ENCODE measurements at places on chromosomes 5 and 9.
A peak's percentile ranks its signal among the peaks of the same experiment; 100 is the strongest.

DNA sequence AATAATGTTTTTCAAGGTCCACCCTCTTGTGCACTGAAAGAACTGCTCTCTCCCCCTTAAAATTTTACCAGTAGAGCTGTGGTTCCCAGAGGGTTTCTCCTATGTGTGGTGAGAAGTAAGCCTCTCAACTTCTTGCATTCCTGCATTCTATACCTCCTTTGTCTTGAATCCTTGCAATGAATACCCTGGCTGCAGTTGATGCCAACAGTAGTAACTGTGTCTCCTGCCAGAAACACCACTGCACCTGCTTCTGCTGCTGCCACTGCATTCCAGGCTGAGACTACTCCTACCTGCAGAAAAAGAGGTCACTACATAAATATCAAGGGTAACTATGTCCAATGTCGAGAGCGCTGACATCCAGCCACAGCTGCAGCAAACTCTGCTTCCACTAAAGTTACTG, 203.7 kb downstream of the TMEM167A start:
- no peak for DNase-seq
- H3K27me3 ChIP-seq: no peaks in the 10 kb centered on the region
- H3K27ac ChIP-seq: no peak overlapping the region
- no peaks in the 10 kb centered on the region for H3K36me3 ChIP-seq
- H3K4me3 ChIP-seq: no peak overlapping the region
- no peaks in the 10 kb centered on the region for H3K4me1 ChIP-seq

DNA sequence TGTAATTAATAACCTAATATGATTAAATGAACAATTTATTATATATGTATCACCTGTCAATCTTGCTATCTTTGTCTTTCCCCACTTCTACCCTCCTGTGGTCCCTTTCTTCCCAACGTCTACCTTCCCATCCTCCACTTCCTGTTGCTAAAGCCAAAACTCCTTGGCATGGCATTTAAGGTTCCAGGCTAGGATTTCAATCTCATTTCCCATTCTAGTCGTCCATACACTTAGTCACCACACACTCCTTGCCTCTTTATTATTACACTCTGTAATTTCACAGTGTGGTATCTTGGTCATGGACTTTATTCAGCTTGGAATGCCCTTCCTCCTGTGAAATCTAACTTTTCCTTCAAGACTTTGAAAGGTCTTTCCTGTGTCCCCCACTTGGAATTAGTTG, 115.3 kb downstream of the SEMA6A start:
- H3K4me3 ChIP-seq: no peak overlapping the region
- H3K27me3 ChIP-seq: no peaks in the 10 kb centered on the region
- no peaks in the 10 kb centered on the region for H3K36me3 ChIP-seq
- no peak for DNase-seq
- no peaks in the 10 kb centered on the region for H3K4me1 ChIP-seq

GRCh38 chr5:91418158-91418557, 35.0 kb upstream of the ARRDC3 start:
- H3K4me3 ChIP-seq: no peak overlapping the region
- no peaks in the 10 kb centered on the region for H3K4me1 ChIP-seq
- no peaks in the 10 kb centered on the region for H3K27me3 ChIP-seq

- peaks cover 35% of the 10 kb centered on the region for H3K4me1 ChIP-seq
- no peaks in the 10 kb centered on the region for H3K27me3 ChIP-seq
- H3K4me3 ChIP-seq: no peak overlapping the region
- DNase-seq: no peak
Measured at GRCh38 chr5:10733426-10733825, 27.6 kb downstream of the DAP start.

- no peaks in the 10 kb centered on the region for H3K27me3 ChIP-seq
- H3K27ac ChIP-seq: no peak overlapping the region
- no peaks in the 10 kb centered on the region for H3K4me1 ChIP-seq
Measured at GRCh38 chr9:71937898-71938297, 26.5 kb downstream of the C9orf85 start.

DNA sequence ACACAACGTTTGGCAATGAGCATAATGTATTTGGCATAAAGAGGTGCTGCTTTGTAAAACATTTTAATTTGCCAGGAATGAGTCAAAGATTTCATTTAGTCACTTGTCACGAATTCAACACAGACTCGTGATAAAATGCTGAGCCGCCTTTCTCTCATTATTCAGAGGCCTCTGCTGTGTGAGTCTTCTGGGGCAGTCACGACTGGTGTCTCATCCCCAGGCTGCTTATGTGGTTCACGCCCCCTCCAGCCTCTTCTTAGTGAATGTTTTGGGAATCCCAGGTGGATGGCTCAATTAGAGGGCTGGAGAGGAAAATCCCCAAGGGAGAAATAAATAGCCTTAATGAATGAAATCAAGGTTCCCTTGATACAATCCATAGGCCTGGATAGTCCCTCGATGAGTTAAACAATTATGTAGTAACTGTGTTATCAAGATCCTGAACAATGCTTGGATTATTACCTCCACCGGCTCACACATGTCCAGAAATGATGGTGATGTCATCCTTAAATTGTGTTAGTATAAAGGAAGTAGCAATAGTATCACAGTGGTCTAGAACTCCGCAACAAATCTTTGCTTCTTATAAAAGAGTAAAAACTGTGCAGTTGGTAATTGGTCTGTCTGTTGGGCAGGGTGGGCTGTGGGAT, 192.1 kb upstream of the ADAMTS16 start:
- no peak for DNase-seq
- H3K4me1 ChIP-seq: no peaks in the 10 kb centered on the region
- H3K4me3 ChIP-seq: no peak overlapping the region
- H3K27me3 ChIP-seq: no peaks in the 10 kb centered on the region
- no peak overlapping the region for H3K27ac ChIP-seq

DNA sequence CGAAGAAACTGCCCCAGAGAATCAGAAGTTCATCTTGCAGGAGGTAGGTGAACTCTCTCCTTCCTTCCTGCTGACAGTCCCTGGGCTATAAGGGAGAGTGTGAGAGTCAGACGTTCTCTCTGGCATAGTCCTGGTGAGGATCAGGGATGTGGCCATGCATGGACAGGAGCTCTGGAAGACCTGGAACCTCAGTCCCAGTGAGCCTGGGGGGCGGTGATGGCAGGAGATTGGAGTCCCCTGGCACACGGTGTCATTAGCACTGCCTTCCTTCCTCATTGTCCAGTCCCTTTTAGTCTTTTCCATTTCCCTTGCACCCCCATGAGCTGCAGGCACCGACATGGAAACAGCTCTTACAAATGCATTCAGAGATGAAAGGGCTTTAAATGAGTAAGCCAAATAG, 38.6 kb downstream of the GALNT12 start:
- no peak for DNase-seq
- no peak overlapping the region for H3K27ac ChIP-seq
- no peaks in the 10 kb centered on the region for H3K36me3 ChIP-seq
- H3K4me1 ChIP-seq: no peaks in the 10 kb centered on the region

DNA sequence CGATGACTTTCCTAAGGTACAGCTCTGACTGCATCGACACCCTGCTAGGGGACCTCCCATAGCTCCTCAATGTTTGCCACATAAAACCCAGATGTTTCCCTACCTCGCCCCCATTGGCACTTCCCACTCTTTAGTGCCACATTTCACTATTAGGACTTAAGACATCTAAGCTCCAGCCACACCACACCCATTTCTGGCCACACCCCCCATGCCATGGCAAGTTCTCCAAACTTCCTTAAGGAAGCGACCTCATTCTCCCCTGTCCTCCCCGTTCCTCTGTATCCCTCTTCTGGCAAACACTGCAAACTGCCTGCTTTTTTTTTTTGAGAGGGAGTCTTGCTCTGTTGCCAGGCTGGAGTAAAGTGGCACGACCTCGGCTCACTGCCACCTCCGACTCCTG, 62.9 kb downstream of the USP20 start:
- no peaks in the 10 kb centered on the region for H3K36me3 ChIP-seq
- H3K4me3 ChIP-seq: no peak overlapping the region
- H3K27ac ChIP-seq: no peak overlapping the region
- no peaks in the 10 kb centered on the region for H3K27me3 ChIP-seq
- DNase-seq: no peak

- H3K4me1 ChIP-seq: no peaks in the 10 kb centered on the region
- no peak for DNase-seq
- H3K27ac ChIP-seq: no peak overlapping the region
- no peaks in the 10 kb centered on the region for H3K36me3 ChIP-seq
- no peaks in the 10 kb centered on the region for H3K27me3 ChIP-seq
Measured at GRCh38 chr5:129367883-129368282, 92.2 kb upstream of the ADAMTS19 start.

GRCh38 chr5:177256296-177256695, 47.2 kb downstream of the RAB24 start:
- no peaks in the 10 kb centered on the region for H3K27me3 ChIP-seq
- peaks cover 7% of the 10 kb centered on the region for H3K36me3 ChIP-seq
- H3K27ac ChIP-seq: no peak overlapping the region
- no peak overlapping the region for H3K4me3 ChIP-seq
- no peak for DNase-seq

GRCh38 chr9:36140086-36141084, 3.9 kb downstream of the GLIPR2 start:
- H3K4me1 ChIP-seq: peaks cover 8% of the 10 kb centered on the region
- H3K27me3 ChIP-seq: no peaks in the 10 kb centered on the region
- no peaks in the 10 kb centered on the region for H3K36me3 ChIP-seq
- DNase-seq: no peak

DNA sequence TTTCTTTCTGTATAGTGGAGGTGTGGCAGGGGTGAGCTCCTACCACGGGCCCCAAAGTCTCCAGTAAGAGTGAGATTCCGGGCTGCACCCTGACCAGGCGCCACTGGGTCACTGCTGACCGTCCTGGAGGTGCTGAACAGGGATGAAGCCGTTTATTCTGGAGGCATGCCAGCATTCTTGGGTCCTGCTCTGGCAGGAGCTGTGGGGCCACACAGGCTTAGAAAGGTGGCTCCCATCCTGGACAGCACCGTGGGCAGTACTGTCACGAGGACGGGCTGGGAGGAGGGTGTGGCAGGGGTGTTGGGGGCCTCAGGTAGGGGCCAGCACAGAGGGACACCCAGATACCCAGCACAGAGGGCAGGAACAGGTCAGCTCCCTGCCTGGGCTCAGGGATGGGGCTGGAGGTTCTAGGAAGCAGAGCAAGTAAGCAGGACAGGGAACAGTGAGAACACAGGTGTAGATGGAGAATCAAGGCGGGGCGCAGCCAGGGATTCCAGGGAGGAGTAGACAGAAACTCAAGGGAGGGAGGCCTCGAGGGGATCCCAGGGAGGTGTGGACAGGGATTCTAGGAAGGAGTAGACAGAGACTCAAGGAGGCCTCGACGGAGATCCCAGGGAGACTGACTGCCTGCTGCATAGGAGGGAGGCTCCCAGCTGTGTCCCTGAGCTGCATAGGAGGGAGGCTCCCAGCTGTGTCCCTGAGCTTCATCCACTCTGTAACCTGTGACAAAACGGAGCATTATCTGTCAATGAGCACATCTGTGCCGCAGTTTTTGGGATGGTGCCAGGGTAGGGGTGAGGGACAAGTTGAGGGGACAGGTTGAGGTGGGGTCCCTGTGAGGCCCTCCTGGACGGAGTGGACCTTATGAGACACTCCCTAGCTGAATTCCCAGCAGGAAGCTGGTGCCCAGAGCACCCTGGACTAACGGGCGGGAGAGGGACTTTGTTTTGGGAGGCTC, 1.1 kb upstream of the PLEKHG4B start:
- H3K4me1 ChIP-seq: no peaks in the 10 kb centered on the region
- no peak overlapping the region for H3K27ac ChIP-seq
- no peak for DNase-seq
- H3K4me3 ChIP-seq: no peak overlapping the region
- H3K36me3 ChIP-seq: no peaks in the 10 kb centered on the region

DNA sequence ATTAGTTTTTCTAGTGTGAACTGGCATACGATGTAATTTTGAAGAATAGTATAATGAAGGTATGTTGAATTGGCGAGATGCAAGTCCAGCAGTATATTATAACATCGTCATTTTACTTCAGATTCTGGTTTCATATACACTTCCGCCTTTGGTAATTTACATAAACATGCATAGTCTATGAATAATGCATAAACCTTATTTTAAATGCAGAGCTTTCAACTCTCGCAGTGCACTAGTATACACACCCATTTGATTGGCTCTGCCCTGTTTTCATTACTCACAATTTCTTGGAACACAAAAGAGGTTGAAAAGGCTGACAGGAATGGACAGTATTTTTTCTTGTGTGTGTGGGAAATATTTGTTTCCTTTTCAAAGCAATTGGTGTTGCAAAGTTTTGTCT, 128.9 kb upstream of the CCNH start:
- no peaks in the 10 kb centered on the region for H3K4me1 ChIP-seq
- H3K27me3 ChIP-seq: peaks cover 5% of the 10 kb centered on the region
- no peaks in the 10 kb centered on the region for H3K36me3 ChIP-seq
- H3K27ac ChIP-seq: no peak overlapping the region

- H3K27me3 ChIP-seq: no peaks in the 10 kb centered on the region
- no peaks in the 10 kb centered on the region for H3K4me1 ChIP-seq
- DNase-seq: no peak
- no peak overlapping the region for H3K4me3 ChIP-seq
- no peak overlapping the region for H3K27ac ChIP-seq
Measured at GRCh38 chr5:38739011-38739704, 106.7 kb upstream of the OSMR start.

DNA sequence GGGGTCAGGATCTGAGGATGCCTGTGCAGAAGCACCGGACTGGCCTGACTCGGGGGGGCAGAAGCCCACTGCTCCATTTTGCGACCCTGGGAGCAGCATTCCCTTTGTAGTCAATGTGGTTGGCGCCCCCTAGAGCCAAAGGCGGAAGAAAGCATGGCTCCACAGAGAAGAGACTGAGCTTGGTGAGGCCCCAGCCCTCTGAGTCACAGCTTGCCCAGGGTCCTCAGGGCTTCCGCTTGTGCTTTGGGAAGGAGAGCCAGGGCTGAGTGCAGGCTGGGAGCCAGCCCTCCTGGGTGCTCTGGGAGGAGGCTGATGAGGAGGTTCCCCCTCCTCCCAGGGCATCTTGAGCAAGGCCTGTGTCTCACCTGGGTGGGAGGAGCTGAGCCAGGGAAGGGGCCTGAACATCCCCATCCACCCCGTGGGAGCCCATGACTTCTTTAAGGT, 5.5 kb upstream of the AQP3 start:
- H3K4me1 ChIP-seq: no peaks in the 10 kb centered on the region
- no peaks in the 10 kb centered on the region for H3K36me3 ChIP-seq
- peak; percentile 75 for DNase-seq
- H3K27me3 ChIP-seq: no peaks in the 10 kb centered on the region
- H3K27ac ChIP-seq: no peak overlapping the region

GRCh38 chr9:15116130-15116580, 190.9 kb downstream of the TTC39B start:
- no peaks in the 10 kb centered on the region for H3K36me3 ChIP-seq
- H3K4me1 ChIP-seq: no peaks in the 10 kb centered on the region
- H3K27me3 ChIP-seq: no peaks in the 10 kb centered on the region
- no peak overlapping the region for H3K27ac ChIP-seq
- no peak overlapping the region for H3K4me3 ChIP-seq

GRCh38 chr5:40738502-40738901, 17.3 kb downstream of the TTC33 start:
- DNase-seq: no peak
- no peak overlapping the region for H3K27ac ChIP-seq
- H3K4me1 ChIP-seq: peaks cover 27% of the 10 kb centered on the region
- H3K27me3 ChIP-seq: no peaks in the 10 kb centered on the region
